ENCODE measurements at places on chromosomes 7 and 10.

DNA sequence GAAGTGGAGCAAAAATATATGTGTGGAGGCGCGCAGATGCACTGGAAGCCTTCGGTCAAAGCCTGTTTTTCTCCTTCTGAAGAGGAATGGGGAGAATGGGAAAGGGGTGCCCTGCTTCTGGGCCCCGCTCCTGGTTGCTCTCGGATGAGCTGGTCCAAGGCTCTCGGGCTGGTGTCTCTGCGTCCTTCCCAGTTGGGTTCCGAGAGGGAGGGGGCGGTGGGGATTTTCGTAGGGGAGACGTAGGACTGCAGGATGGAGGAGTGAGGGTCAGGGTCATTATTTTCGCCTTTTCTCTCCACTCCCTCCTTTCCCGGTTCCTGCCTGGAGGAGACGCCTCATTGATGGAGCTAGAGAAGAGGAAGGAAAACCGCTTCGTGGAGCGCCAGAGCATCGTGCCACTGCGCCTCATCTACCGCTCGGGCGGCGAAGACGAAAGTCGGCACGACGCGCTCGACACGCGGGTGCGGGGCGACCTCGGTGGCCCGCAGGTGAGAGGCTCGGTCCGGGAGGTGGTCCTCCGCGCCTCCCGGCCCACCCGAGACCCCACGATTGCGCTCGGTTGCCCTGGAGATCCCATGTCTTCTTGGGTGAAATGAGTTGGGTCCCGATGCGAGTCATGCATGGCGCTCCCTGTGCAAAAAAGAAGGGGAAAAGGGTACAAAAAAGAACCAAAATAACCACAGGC, 790 bp downstream of the ADAM22 start:
- DNase-seq = no peak

- DNase-seq = no peak
Measured at GRCh38 chr7:70436790-70437350, 695.1 kb upstream of the GALNT17 start.

GRCh38 chr10:71632200-71632820, 87.3 kb downstream of the C10orf105 start:
- no peak for DNase-seq

DNA sequence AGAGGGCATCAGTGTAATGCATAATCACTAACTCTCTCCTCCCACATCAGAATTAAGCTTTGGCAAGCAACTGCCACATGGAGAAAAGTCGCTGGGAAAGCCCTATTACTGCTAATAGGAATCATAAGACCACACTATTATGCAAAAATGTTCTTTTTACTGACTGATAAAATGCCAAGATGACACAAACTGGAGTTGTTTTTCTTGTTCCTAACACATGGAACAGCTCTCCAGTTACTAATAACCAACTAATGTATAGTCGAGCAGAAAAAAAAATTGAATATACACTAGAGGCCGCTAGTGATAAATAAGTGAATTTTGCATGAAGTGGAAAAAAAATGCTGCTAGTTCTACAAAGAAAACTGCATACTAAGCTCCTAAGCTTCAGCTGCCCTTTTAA, 165.6 kb downstream of the TPK1 start:
- no peak for DNase-seq

- no peak for DNase-seq
Measured at GRCh38 chr7:149199234-149199995, 4.1 kb downstream of the ZNF282 start.

DNA sequence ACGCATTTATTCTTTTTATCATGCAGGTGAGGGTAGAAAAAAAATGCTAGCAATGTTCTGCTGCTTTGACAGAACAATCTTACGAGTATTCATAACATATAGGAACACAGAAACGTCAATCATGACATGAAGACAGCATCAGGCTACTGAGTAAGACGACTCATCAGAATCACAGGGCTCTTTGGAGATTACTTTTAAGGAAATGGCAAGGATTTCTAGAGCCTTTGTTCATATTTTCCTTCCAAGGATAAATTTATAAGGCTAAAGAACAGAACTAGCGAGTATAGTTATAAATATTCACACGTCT, 39.8 kb upstream of the DNAJC1 start:
- no peak for DNase-seq

DNA sequence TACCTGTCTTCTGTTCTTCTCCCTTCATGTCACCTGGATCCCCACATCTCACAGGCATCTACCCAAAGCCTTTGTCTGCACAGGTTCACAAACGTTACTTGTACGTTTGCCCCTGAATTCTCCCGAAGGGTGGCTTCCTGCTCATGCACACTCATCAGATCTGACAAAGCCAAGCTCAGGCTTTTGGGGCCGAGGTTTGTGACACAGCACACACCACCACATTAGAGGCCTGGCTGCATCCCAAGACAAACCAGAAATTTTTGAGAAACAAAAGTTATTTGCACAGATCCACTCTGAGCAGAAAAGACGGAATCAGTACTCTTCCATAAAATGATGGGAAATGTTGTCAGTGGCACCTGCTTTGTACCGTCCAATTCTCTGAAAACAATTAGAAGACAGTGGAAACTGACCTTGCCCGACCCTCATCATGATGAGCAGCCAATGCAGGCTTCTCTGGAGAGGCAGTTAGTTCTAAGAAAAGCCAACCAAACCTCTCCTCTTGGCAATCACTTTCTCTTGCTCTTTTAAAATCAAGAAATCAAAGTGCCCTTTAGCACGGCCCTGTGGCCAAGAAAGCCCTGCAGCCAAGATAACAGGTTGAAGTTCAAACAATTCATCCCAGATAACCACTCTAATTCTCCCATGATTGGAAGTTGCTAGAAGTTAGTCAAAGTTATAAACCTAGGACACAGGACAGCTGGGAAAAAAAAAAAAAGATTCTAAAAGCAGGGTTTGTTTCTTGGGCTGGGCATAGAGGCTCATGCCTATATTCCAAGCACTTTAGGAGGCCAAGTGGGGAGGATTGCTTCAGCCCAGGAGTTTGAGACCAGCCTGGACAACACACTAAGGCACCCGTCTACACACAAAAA, 13.6 kb upstream of the SVIL start:
- DNase-seq = no peak

- no peak for DNase-seq
Measured at GRCh38 chr7:112007185-112007584, 199.0 kb downstream of the DOCK4 start.

GRCh38 chr7:19284596-19285300, 139.5 kb upstream of the FERD3L start:
- DNase-seq = no peak

GRCh38 chr10:15236340-15236739, 67.8 kb upstream of the NMT2 start:
- DNase-seq = no peak

DNA sequence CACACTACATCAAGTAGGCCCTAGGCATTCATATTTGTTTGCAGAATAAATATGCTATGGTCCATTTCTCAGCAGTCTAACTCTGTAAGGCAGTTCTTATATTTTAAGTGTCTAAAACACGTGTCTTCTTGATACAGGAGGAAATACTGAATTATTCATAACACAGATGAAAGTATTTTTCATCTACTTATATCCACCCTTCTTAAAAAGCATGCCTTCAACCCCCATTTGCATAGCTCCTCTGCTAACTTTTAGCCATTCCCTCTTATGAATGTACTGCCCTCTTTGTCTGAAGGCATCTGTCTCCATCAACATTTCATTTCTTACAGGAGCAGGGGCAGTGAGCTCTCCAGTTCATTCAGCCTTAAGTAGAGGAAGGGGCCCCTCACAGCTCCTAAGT, 57.7 kb downstream of the ZFAND4 start:
- DNase-seq = no peak

DNA sequence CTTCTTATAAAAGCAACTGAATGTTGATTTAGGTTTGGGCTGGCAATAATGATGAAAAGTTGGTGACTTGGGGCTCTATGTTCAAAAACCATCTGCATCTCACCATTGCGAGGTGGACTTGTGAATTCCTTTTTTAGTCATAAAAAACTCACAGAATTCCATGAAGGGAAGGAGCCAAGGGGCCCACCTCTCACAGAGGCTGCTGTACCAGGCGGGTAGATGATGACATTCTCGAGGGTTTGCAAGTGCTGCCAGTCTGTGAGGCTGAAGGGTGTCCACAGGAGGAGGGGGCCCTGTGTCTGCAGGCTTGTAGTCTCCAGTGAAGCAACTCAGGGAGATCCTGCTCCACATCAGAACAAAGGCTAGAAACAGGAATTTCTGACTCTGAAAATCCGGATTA, 195.5 kb upstream of the ZNF32 start:
- DNase-seq = no peak
